ENCODE measurements at places on chromosomes 11 and 22. TPM values are rescaled to one million over a fixed set of nuclear protein-coding genes. Genes with fewer than 3 reads are reported as not detected.

GDPD4 gene
- total RNA-seq = not detected

CD248 gene
- 21.1 TPM for total RNA-seq

LRFN4 gene
- 12.2 TPM for total RNA-seq

BCO2 gene
- 85.6 TPM for total RNA-seq

- no peak for DNase-seq
Observed at GRCh38 chr11:74820763-74821162, 72.1 kb downstream of the RNF169 start.

- no peak for DNase-seq
Observed at GRCh38 chr22:44159221-44159620, 21.5 kb upstream of the PARVG start.

DNA sequence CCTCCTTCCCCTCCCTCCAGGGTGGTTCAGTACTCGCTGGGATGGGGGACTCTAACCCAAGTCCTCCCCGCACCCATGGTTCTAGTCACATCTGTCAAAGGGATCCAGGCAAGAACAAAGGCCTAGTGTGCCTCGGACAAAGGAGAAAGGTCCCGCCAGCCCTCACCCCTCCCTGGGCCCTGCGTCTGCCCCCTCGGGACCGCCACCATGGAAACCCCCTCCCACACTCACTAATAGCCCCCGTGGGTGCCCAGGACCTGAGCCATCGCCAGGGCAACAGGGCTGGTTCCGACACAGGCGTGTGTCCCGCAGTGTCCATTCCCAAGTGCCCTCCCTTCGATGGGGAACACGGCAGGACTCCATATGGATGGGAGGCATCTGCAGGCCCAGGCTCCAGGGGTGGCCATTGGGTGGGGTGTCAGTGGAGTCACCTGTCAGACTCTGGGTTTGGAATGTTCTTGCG is 5.1 kb upstream of the CARNS1 start:
- no peak for DNase-seq

- no peak for DNase-seq
Observed at GRCh38 chr11:128575174-128575960, 12.0 kb downstream of the ETS1 start.

- DNase-seq = no peak
Observed at GRCh38 chr11:33829430-33830141, 55.3 kb upstream of the FBXO3 start.

DNA sequence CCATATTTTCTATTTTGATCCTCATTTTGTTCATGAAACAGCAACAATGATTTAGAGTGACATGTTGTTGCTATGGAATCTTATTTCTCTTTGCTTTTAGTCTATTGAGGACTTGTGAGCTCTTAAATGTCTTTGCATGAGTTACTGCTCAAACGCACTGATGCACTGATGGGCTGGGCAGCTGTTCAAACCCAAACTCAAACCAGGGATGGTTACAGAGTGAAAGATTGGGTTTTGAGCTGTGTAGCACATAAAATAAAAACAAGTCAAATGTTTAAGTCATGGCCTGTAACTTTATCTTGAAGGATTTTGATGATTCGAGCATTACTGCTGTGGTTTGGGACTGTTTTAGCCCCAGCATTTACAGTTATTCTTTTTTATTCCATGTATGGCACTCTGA is 20.1 kb upstream of the NCAM1 start:
- DNase-seq = no peak

DNA sequence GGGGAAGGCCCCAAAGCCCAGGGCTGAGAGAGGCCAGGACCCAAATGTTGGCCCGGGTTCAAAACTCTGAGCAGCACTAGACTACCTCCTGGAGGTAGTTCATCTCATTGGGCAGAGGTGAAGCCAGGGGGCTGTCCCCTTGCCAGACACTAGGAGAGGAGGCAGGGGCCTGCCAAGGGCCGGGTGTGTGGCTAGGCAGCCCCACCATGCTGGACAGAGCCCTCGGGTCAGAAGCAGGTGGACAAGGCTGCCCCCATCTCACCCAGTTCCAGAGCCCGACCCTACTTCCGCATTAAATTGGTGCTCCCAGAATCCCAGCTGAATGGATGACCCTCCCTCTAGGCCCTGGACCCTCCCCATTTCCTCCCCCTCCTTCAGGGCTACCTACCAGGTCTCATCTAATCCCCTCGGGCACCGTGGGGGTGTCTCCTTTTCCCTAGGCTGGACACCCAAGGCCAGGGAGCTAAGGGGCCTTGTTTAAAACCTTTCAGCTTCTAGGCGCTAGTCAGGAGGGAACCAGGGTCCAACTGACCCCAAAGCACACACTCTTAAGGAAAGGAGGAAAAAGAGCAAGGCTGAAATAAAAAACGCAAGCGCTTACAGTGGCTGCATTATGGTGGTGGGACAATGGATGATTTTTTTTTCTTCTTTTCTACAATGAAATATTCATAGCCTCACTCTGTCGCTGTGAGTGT is 72.1 kb upstream of the TCF20 start:
- no peak for DNase-seq

DNA sequence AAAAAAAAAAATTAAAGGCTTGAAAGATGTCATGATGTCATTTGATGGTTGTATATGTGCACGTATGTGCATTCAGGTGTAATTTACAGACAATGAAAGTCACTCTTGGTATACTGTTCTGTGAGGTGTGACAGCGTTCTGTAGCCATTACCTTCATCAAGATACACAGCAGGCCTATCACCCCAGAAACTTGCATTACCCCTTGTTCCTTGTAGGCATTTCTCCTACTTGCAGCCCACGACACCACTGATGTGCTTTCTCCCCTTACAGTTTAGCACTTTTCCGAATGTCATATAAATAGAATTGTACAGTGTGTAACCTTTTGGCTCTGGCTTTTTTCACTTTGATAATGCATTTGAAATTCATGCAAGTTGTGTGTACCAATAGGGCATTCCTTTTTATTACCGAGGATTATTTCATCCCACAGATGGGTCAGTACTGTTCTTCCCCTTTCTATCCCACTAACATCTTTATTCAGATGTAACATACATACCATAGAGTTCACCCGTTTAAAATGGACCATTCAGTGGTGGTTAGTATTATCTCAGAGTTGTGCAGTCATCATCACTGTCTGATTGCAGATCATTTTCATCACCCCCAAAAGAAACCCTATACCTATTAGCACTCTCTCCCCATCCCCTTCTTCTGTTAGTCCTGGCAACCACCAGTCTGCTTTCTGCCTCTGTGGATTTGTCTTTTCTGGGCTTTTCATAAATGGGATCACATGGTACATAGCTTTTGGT is 30.3 kb downstream of the BCR start:
- DNase-seq = no peak

GRCh38 chr11:44333271-44334218 is 23.6 kb upstream of the ALX4 start:
- no peak for DNase-seq

- DNase-seq = no peak
Observed at GRCh38 chr22:22045571-22046335, 63.2 kb upstream of the TOP3B start.

DNA sequence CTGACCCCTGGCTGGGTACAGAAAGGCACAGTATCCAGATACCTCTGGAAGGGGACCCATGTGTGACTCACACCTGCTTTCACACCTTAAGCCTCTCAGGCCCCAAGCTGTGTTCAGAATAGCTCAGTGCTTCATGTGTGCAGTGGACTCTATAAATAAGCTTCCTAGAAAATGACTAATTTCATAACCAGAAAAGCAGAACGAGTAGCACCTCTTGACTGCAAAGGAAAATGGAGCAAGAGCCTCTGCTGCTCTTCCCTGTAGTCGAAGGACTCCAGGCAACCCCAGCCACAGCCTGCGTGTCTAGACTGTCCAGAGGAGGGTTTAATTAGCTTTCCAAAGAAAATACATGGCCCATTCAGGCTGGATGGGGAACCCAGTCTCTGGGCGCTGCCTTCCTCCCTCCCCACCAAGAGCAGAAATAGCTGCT is 23.1 kb downstream of the PTPN5 start:
- no peak for DNase-seq
